T-helper 17 cell (primary cell): ENCODE measurements at places on chromosomes 4 and X. TPM values are rescaled to one million over a fixed set of nuclear protein-coding genes. Genes with fewer than 3 reads are reported as not detected.

- DNase-seq = no peak
These were observed 134.9 kb downstream of the STOX2 start for GRCh38 chr4:184039963-184040383.

DNA sequence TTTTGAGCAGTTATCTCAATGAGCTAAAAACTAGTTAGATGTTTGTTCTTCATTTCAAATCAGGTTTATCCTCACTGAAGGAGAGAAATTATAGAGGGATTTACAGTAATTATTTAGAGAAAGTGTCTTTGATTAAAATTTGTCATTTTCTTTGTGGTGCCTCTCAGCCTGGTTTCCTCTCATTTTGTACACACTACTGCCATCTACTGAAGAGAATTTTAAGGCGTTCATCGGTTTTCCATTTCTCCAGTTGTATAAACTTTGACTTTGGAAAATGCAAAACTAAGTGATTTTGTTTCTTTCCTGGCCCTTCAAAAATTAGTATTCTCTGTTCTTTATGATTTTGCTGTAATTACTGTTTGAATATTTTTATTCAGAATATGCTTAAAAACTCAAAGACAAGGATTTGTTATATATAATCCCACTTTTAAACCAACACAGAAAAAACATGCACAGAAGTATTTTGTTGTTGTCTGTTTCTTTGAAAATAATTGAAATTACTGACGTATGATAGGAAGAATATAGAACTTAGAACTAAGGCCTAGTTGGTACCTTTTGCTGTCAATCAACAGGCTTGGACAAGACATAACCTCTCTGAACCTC lies 34.4 kb upstream of the ANXA3 start:
- DNase-seq = no peak

The ZGRF1 gene
- total RNA-seq = 6.5 TPM

GRCh38 chr4:26380740-26381139 lies 59.9 kb downstream of the RBPJ start:
- DNase-seq = no peak

GRCh38 chr4:139887376-139887802 lies 221.8 kb downstream of the MGST2 start:
- DNase-seq = no peak

The HSD17B13 gene
- total RNA-seq = 0.20 TPM

- no peak for DNase-seq
These were observed at the start of gene ADGRL3 for GRCh38 chr4:61200187-61200915. Gene ADGRL3 (plus strand): TSS chr4:61200326.

- DNase-seq = no peak
These were observed 179.1 kb upstream of the MAB21L2 start for GRCh38 chr4:150402871-150403272.

DNA sequence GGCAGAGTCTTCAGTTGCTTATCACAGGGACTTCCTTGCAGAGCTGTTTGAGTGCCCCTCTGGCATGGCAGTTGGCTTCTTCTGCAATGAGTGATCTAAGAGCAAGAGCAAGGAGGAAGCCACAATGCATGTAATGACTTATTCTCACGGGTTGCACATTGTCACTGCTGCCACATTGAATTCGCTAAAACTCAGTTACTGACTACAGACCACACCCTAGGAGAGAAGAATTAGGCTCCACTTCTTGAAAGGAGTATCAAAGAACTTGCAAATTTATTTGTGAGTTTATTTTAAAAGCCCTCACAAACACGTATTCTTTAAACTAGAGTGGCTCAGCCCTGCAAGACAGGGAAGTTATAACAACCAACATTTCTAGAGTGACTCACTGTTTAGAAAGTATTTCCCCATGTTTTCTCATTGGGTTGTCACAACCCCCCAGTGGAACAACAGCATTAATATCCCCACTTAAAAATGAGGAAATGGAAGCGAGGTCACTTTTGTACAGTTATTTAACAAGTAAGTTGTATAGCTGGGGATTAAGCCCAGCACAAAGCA lies 32.4 kb upstream of the RBPJ start:
- no peak for DNase-seq

The FHDC1 gene
- 0.10 TPM for total RNA-seq
